ENCODE measurements at places on chromosomes 7 and 10.

DNA sequence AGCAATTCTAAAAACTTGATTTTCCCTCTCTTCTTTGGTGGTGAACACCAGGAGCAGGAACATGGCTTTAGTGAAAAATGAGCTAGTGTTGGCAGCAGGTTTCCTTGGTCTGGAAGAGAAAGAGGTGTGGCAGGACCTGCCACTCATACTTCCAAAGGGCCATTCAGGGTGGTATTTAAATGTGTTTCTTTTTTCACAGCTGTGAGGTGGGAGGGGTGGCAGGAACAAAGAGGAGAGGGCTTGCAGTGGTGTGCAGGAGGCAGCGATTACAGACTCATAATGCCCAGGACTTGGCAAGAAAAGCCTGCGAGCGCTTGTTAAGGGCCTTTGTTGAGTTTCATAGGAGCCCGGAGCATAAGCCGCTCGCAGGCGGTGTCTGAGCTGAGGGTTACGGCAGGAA lies 36.8 kb downstream of the WIPF3 start:
- DNase-seq = no peak

- no peak for DNase-seq
Measured at GRCh38 chr7:96707901-96708774, 1.5 kb downstream of the SEM1 start.

DNA sequence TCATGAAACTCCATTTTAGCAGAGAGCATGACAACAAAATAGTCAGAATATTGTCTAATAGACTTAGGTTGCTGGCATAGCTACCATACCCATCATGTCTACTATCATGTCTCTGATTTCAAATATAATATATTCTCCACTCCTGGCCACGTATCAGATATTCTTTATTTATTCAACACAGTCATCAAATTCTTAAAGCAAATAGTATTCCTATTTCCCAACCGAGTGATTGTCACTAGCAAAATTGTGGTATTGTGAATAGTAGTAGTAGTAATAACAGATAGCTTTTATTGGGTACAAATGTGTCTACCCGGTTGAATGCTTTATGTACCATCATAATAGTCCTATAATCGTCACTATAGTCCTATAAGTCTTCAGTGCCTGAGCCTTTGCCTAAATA lies 918.6 kb downstream of the KCNMA1 start:
- no peak for DNase-seq

GRCh38 chr10:118592675-118593330 lies 2.6 kb downstream of the PRLHR start:
- no peak for DNase-seq

DNA sequence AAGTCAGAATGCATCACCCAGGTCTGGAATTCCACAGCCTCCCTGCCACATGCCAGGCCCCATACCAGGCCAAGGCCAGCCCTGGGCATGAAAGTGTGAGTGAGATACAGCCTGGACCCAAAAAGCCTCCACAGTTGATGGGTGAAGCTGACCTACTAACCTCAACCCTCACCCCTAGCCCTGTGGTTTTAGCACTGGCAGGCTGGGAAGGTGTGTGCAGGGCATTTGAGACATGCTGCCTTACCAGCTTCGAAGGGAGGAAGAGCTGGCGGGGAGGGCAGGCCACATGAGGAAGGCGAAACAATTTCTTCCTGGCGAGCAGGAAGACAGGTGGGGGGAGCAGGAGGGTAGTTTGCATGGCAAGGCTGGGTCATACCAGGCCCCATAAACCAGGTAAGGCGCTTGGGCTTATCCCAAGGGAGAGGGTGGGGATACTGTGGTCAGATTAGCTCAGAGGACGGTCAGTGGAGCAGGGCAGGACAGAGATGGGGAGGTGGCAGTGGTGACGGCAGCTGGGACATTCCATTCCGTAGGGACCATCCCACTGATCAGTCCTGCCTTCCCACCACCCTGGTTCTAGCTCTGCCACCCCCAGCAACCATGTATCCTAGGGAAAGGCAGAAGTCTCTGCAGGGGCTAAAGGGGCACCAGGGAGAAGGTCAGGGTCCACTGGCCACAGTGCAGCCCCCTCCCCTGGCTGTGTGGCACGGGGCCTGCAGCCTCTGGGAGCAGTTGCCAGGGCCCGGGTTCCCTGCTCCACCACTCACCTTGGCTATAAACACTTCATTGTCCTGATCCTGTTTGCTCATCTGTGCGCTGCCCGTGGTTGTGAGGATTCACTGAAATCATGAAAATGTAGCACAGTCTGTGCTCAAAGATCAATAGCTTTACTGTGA lies 155.8 kb downstream of the NRF1 start:
- no peak for DNase-seq

DNA sequence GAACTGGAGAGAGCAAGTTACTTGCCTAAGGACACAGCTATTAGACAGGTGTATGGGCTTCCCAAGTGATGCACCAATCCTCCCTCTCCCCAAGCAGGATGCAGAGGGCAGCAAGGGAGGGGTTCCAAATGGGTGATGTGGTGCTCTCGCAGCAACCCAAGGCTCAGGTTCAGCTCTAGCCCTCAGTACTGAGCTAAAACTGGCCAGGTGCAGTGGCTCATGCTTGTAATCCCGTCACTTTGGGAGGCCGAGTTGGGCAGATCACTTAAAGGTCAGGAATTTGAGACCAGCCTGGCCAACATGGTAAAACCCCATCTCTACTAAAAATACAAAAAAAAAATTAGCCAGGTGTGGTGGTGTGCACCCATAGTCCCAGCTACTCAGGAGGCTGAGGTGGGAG lies 40.7 kb downstream of the GPRIN2 start:
- DNase-seq = peak; percentile 78

GRCh38 chr10:73887294-73888039 lies 13.1 kb upstream of the CAMK2G start:
- peak; percentile 80 for DNase-seq

- peak; percentile 98 for DNase-seq
Measured at GRCh38 chr10:79067241-79068202, 1.2 kb upstream of the ZMIZ1 start.

- DNase-seq = no peak
Measured at GRCh38 chr10:101143345-101143630, 12.2 kb downstream of the TLX1 start.

DNA sequence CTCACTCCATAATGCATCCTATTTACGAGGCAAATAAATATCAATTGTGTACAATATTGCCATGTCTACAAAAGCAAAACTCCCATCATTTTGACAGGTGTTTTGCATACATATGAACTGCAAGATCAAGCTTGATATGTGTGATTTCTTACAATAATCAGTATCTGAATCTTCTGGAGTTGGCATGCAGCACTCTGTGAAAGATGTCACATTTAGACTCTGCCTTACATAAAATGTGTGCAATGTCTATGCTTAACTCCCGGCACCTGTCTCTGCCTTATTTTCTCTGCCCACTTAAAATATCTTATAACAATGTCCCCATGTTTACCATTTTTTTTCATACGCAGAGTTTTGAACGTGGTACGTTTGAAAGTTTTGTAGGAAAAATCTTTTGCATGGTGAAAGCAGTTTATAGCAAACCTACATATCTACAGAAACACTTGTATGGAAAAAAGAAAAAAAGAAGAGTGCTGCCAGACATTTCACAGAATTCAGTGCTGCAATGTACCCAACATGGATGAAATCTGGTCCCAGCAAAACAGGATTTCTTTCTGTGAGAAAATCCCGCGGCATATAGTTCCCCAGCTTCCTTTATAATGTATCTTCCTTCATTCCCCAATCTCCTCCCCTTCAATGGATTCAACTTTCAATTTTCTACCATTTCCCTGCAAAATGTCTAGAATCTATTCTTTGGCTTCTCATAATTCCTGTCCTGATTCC lies 114.1 kb upstream of the NRP1 start:
- DNase-seq = no peak

DNA sequence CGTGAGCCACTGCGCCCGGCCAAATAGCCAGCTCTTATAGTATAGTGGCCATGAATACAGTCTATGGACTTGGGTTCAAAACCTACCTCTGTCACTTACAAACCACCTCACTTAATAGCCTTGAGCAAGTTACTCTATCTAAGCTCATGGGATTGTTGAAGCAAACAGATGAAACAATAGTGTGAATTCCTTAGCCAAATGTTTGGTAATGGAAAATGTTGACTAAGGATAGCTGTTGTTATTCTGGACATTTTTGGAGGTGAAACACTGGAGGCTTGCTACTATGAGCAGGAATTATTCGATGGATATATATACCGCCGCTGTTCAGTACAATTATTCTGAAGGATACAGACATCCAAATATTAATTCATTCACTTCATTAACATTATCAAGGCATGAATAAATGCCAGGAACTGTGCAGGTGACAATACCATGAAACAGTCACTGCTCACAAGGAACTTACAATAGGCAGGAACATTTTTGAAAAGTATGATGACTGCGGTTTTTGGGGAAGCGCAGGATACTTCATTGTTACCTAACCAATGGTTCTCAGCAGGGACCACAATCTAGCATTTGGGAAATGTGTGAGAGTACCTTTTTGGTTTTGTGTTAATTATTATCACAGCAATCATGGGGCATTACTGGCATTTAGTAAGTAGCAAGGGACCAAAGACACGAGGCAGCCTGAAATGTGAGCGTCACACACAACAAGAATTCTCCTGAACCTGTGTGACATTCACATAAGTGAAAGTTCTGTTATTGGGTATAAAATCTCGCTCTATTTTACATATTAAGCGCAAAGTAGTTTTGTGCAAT lies 55.7 kb downstream of the CUBN start:
- no peak for DNase-seq

DNA sequence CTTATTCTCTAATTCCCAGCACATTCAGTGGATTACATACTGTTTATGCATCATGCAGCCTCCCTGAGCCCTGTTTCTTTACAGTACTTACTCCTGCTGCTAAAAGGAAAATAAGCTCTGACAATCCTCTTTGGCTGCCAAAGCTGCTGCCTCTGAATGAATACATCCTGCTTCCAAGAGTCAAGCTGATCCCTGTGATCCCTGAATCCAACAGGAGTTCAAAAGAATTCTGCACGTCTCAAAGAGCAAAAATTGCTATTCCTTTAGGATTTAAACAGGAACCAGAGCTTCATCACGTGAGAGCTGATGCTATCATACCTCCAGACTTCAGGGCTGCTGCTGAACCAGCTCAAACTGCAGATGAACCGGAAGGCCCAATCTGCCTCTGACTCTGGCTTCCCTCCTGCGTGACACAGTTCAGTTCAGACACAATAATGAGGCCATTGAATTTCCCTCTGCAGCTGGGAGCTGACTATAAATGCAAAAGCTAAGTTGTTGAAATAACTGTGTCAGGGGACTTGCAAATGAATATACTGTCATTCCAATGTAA lies 851.0 kb upstream of the PHF14 start:
- no peak for DNase-seq

DNA sequence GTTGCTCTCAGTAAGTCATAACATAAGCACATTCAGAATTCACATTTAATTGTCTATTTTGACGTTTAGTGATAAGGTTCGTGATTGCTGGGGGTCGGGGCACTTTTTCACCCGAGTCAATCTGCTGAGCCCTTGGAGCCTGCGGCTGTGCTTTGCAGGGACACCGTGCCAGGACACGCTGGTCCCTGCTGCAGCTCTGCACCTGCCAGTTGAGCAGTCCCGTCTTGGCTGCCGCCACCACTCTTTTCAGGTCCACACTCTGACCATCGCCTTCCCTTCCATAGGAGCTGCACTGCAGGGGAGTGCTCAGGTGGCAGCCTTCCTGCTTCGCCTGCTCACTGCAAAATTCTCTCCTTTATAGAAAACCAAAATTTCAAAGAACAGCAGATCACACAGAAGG lies 36.4 kb downstream of the CUL1 start:
- no peak for DNase-seq

DNA sequence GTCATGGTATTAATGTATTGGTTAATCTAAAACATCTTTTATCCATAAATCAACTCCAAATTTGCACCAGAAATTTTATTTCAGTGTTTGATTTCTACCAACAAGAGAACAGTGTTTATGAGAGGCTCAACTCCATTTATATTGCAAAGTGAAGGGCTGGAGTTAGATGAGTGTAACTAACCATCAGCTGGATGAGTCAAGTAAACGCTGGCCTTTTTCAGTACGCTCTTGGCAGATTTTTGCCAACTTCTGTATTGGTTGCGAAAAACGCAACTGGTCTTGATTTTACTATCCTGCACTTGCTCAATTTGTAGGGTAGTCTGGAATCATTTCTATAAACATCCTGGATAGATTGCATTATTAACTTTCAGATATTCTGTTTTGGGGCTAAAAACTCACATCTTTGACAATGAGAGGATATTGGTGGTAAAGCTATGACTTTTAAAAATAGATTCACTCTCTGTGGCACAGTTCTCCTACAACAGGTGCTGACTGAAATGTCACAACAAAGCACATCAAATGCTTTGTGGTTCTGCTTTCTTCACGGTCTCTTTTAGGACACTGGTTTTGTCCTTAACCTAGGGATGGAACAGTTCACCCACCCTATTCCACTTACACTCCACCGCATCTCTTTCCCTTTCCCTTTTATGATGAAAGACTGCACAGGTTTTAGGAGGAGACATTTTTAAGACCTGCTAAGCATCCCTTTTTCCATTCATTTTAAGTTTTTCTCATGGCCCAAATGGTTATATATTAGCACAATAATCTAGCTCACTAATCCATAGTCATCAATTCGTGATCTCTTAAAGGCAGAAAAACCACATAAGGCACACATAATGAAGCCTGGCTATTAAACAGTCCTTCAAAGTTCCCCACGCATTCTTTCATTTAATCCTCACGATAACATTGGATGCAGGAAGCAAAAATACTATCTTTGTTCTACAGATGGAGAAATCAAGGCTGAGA lies 12.8 kb downstream of the CACNA2D1 start:
- DNase-seq = no peak

- no peak for DNase-seq
Measured at GRCh38 chr10:126959906-126960685, 54.9 kb downstream of the DOCK1 start.

DNA sequence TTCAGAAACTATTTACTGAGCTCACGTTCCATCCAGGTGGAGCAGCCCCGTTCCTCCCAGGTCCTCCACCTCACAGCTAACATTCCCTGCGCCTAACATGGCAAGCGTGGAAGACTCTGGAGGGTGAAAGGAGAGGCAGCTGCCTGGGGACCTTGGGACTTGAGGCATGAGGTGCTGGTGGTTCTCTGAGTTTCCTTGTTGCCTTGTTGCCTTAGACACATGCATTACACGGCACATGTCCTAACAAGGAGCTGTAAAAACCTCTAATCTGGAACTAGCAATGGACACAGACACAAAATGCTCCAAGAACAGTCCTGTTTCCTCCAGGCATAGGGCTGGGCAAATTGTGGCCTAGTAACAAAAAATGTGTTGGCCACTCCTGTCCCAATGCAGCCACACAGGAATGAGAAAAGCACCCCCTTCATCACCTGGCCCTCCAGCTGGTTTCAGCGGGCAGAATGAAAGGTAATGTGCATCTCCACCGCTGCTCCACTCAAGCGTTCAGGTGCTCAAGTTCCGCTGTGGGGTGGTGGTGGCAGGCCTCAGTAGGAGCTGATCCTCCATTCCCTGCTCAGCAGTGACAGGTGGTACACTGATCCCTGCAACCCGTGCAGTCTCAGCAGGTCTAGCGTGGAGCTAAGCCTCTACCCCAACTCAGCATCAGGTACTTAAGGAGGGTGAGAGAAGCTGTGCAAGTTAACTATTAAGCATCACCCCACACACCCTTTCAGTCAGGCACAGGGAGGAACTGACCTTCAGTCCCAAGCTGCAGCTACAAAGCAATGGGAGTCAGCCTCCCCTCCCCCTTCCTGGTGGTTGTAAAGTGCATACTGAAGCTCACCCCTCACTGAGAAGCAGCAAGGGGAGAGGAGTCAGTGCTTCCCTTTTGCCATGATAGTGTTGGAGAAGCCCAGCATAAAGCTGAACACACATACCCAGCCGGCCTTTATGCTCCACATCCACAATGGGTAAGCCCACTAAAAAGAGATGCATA lies 382.8 kb downstream of the SDK1 start:
- no peak for DNase-seq

All from lower leg skin (tissue), 4 donors.